ENCODE measurements at places on chromosomes 2 and 18.

GRCh38 chr2:16727256-16727655 lies 61.6 kb upstream of the CYRIA start:
- DNase-seq: peak; percentile 6

DNA sequence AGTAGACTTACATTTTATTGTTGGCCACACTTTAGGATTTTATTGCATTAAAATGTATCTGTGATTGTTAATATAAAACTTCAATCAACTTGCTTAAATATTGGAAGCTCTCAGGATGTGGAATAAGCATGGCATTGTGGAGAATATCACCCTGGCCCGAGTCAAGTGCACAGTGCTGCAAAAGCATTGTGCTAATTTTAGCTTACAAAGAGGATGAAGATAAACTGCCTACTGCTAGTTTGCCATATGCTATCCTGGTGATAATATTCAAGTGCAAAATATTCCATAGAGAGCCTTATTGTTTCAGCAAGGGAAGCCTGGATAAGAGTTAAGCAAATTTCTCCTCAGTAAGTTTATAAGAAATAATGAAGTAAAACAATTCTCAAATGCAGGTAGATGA lies 54.5 kb downstream of the MEIS1 start:
- no peak for DNase-seq

- DNase-seq: peak; percentile 93
Observed at GRCh38 chr2:30226144-30227032, 4.9 kb upstream of the LBH start.

DNA sequence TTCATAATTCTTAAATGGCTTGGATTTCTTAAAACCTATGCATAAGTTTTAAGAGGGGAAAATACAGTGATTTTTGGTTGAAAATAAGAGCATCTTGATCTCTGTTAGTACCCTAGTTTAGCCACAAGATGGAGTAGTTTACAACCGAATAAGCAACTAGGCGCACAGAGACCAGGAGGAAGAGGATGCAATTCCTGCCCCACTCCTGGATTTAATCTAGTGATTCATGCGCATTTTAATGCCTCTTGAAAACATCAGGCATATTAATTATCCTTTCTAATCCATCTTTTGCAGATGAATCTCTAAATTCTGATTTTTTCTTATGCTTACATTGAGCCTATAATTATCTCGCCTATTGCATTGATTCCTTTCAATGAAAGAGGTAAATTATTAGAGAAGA lies 76.7 kb downstream of the MRPS9 start:
- DNase-seq: peak; percentile 59
